ENCODE measurements at places on chromosomes 1 and 21.

DNA sequence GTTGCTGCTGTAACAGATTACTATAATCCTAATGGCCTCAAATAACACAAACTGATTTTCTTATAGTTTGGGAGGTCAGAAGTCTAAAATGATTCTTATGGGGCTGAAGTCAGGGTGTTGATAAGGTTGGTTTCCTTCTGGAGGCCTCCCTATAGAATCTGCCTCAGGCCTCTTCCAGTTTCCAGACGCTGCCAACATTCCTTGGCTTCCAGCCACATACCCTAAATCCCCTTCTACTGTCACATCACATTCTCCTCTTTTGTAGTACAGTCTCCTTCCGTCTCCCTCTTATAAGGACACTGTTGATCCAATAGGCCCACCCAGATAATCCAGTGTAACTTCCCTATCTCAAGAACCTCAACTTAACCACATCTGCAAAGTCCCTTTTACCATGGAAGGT, 145.3 kb upstream of the NCAM2 start:
- no peak for DNase-seq

DNA sequence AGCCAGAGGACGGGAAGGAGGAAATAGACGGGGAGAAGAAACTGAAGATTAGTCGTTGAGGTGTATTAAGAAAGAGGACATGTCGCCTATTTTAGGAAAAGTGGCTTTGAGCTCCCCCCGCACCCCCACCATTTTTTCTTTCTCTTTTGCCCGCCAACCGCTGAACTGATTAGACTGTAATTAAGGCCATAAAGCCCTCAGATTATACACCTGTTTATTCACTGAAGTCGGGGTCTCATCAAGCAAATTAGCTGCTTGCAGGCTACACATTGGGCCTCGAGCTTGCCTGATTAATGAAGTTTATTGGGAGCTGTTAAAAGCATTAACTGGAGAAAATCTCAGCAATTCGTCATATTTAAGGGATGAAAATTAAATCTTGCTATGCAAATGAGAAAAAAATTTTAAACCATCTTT, 119.4 kb upstream of the RRP15 start:
- no peak for DNase-seq

DNA sequence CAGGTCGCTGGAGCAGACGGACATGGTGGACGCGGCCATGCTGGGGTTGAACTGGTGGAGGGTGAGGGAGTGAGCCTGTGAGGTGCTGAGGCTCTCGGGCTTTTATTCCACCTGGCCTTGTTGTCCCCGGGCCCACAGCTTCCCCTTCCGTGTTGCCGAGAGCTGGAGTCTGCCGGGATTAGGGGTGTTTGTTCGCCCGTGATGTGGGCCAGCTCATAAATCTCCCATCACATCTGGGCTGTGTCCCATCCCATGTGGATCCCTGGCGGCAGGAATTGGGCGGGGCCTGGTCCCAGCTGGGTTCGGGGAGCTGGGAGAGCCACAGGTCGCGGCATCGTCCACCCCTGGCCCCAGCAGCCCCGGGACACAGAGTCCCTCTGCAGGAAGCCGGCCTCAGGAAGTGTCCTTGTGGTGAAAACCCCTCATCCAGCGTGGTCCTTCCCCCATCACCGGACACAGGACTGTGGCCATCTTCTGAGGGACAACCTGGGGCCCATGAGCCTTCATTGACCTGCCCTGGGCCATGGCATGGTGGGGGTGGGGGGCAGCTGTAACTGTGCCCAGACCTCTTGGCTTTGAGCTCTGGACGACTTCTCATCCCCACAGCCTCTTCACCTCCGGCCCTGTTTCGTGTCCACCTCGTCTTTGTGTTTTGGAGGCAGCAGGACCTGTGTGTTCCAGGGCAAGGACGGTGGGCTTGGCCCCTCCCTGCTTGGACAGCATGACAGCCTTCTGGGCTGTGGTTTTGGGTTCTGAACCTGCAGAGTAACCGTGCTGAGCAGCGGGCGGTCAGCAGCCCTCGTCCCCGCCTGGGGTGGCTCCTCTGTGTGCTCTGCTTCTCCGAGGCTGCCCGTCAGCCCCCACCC, at the start of gene KRTAP10-6:
KRTAP10-6 (minus strand) TSS at position 60 of the 866 bp plus-strand sequence; CDS start at position 39, 21 bp downstream.
- DNase-seq: no peak

- no peak for DNase-seq
Measured at GRCh38 chr1:241130881-241131280, 226.1 kb downstream of the RGS7 start.

DNA sequence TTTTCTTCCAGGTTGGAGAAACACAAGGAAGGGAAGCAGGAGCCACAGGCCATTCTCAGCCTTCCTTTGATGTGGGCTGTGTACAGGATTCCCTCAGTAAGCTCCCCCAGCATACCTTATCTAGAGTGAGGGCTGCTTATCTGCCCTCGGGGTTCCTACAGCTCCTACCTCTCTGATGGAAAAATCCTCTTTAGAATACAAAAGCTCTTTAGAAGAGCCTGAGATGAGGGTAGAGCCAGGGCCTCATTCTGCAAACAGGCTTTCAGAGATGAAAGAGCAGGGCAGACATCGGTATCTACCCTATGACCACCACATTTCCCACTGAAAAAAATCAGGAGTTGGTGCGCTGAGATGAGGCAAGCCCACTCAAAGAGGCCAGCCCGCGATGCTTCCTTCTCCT, 85.1 kb downstream of the PLPP3 start:
- no peak for DNase-seq

DNA sequence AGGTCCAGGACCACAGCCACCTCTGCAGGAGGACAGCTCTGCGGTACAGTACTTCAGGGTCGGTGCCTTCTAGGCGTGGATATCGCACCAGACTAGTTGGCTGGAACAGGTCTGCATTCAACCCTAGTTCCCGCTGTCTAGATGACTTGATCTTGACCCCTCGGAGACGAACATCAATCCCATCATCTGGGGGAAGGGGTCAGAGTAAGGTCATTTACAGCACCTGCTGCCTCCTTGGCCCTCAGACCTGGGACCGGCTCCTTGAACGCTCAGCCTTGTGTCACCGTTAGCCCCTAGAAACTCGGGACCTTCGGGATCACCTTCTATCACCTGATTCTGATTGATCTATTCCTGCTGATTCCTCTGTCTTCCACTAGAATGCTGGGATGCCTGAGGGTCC, 2.6 kb downstream of the HECTD3 start:
- no peak for DNase-seq

- no peak for DNase-seq
Measured at GRCh38 chr1:153536671-153537375, 1.0 kb upstream of the S100A6 start.

DNA sequence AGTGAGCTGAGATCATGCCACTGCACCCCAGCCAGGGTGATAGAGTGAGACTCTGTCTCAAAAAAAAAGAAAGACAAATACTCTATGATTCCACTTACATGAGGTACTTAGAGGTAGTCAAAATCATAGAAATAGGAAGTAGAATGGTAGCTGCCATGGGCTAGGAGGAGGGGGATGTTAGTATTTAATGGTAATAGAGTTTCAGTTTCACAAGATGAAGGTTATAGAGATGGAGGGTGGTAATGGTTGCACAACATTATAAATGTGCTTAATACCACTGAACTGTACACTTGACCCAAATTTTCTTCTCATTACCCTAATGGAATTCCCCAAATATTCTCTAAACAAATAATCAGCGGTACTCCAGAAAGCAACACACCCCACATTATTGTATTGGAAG, 12.8 kb downstream of the EIF2B3 start:
- no peak for DNase-seq

Measured in stimulated activated CD4-positive, alpha-beta T cell treated with anti-CD3 and anti-CD28 coated beads, Interleukin-2, amount 100 ng/mL, for 4 hours (primary cell).